Stimulated activated CD8-positive, alpha-beta memory T cell treated with anti-CD3 and anti-CD28 coated beads, Interleukin-4, amount 100 ng/mL, for 48 hours (primary cell): ENCODE measurements at places on chromosomes 16 and 17.

DNA sequence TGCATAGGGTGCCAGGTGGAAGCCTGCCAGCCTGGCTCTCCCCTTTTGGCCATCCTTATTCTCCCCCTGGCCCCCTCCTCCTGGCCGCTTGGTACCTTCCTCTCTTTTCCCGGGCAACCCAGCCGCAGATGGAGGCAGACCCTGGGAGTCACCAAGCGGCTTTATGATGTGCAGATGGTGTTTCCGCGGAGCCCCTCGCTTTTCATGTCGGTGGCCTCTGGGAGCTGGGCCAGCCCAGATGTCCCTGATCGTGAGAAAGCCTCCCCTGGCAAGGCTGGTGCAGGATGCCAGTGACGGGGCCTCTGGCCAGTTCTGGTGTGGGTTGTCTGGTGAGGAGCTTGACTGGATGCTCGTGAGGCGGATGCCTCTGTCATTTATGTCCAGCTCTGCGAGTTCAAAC, 18.0 kb upstream of the BRD7 start:
- no peak for DNase-seq

- no peak for DNase-seq
These were observed 54.2 kb downstream of the SREBF1 start for GRCh38 chr17:17782523-17783115.

DNA sequence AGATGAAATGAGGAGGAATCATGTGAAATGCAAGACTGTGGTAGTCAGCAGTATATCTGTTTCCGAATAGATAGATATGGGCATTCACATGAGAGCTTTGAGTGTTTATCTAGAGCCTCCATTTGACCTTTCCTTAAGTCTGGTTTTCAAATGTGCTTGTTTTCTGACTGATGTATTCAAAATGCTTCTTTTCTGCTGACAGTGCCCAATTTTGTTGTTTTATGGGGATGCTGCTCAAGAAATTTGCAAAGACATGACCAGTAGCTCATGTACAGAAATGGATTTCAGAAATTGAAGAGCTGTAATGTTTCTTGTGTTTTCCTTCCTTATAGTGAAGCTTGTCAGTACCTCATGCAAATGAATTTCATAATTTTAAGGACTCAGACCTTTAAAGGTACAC, 903.4 kb upstream of the CDH8 start:
- DNase-seq: no peak

GRCh38 chr17:61227866-61228265, 171.8 kb upstream of the TBX2 start:
- no peak for DNase-seq

GRCh38 chr17:1653735-1654134, 4.1 kb upstream of the RILP start:
- DNase-seq: no peak

GRCh38 chr17:55816532-55817396, 65.9 kb downstream of the PCTP start:
- DNase-seq: no peak

- DNase-seq: no peak
These were observed 175.8 kb upstream of the MAF start for GRCh38 chr16:79776243-79776847.

- no peak for DNase-seq
These were observed 21.9 kb downstream of the CNGB1 start for GRCh38 chr16:57949013-57949412.

DNA sequence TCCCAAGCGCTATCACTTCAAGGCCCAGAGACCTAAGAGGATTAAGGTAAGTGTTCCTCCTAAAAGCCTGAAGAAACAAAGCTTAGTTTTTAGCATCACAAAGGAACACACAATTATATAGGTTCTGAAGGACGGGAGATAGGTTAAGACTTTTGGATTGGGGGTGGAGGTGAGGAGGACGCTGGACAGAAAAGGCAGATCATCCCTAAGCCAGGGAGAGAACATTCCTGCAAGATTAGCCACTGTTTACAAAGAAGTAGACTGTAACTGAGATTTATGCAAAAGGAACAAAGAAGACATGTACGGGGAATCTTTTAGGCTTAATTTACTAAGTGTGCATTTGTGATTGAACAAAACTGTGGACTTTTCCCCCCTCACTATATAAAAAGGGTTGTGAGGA, 184.1 kb upstream of the IRX5 start:
- no peak for DNase-seq

- no peak for DNase-seq
These were observed 57.4 kb upstream of the TEKT3 start for GRCh38 chr17:15398736-15399331.

GRCh38 chr17:74918906-74919305, 4.1 kb downstream of the USH1G start:
- DNase-seq: no peak

DNA sequence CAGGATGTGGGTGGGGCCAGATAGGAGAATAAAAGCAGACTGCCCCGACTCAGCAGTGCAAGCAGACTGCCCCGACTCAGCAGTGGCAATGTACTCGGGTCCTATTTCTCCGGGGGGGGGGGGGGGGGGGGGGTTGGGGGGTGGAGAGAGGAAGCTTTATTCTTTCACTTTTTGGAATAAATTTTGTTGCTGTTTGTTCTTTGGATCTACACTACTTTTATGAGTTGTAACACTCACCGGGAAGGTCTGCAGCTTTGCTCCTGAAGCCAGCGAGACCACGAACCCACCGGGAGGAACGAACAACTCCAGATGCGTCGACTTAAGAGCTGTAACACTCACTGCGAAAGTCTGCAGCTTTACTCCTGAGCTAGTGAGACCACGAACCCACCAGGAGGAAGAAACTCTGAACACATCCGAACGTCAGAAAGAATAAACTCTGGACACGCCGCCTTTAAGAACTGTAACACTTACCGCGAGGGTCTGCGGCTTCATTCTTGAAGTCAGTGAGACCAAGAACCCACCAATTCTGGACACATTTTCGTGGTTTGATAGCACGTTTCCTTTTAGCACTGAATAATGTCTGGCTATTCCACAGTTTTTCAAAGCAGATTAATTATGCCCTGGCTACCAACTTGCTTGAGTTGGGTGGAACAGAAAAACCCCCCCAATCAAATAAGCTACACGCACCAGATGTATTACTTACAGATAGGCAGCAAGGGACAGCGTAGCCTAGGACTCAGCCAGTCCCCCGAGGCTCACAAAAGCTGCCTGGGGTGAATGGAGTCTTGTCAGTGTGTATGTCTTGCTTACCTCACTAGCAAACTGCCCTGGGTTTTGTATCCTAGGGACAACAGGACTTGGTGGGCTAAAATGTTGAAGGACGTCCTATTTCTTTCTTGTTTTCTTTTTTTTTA, 11.9 kb downstream of the FZD2 start:
- DNase-seq: peak; percentile 35

DNA sequence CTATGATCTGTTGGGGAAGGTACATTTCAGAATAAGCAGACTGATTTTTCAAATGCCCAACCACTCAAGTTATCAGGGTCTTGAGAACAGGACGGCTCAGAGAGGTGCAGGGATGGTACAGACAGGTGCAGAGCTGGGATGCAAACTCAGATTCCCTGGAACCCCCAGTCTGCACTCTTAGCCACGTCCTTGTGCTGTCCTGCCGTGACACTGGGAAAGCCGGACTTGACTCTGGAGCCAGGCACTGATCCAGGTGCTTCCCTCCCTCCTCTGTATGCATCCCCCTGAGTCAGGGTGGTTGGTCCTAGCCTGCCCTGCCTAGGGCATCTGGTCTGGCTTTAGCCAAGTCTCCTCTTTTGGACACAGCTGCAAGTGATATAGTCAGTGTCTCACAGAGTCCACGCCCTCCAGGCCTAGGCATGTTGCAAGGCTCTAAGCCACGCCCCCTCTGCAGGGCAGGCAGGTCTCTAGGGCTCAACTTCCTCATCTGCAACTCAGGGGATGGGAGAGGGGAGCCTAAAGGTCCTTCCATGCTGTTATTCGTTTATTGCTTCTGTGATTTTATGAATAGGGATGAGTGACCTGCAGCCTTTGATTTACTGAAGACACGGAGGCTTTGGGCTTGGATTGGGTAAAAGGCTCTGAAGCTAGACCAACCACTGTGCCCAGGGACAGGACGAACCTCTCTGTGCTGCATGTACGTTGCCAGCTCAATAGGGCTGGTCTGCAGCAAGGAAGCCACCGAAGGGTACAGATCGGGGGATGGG, 97.3 kb downstream of the SDK2 start:
- DNase-seq: peak; percentile 39

- DNase-seq: no peak
These were observed 1.2 kb downstream of the KCNJ16 start for GRCh38 chr17:70076189-70076588.

DNA sequence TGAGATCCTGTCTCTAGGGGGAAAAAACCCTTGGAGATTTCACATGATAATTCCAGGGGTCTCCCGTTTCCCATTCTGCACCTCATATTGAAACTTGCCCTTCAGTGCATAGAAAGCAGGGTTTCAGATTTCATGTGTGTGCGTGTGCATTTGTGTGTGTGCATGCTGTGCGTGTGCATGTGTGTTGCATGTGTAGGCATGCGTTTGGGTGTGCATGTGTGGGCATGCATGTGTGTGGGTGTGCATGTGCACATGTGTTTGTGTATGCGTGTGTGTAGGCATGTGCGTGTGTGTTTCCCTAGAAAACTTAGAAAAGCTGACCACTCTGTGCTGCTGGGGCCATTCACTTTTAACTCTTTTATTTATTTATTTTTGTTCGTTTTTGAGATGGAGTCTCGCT, 40.0 kb downstream of the IL21R start:
- no peak for DNase-seq

GRCh38 chr16:50061326-50061725, 4.4 kb upstream of the HEATR3 start:
- DNase-seq: no peak

DNA sequence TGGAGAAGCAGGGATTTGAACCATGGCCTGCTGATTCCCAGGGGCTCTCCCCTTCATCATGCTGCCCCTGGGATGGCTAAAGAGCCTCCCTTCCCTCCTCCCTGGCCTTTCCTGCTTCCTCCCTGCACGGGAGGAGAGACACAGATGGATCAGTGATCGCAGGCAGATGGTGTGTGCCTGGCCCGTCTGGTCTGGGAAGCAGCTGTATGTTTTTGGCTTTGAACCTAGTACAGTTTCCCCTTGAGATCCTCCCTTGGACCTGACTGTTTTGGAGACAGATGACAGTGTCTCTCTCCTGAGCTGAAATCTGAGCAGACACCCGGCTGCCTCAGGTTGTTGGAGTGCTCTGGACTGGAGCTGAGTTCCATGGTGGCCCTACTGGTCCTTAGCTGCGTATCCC, 29.0 kb upstream of the ATP2C2 start:
- DNase-seq: no peak

GRCh38 chr16:30588651-30589050, 3.2 kb upstream of the ZNF785 start:
- DNase-seq: no peak

DNA sequence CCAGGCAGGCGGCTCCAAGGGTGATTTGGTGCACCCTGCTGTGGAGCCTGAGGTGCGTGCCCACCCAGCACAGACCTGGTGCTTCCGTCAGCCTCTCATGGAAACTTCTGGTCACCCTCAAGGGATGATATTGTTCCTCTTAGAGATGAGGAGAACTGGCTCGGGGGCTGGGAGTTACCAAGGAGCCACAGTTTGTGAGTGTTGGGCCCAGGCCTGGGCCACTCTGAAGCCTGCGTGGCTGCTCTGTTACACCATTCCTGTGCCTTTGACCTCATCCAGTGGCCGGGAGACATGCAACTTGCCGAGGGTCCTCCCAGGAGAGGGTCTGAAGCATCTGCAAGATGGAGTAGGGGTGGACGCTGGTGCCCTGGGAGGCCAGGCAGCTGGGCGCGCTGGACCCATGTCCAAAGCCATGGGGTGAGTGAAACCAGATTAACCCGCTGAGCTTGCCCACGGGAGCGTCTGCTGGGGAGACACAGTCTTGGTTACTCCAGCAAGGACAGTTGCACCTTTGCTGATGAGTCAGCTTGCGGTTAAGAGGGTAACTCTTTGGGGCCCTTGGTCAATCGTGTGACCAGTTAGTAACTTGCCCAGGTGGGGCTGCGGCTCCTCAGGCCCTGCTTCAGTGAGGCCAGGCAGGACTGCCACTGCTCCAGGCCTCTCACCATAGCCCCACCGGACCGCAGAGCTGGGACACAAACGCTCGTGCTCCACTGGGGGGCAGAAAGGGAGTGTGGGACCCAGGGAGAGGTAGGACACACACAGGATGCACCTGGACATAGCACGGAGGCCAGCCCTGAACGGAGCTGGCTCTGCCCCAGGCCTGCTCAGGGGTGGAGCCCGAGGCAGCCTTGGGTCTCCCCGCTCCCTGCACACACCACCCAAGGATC, 7.5 kb downstream of the C16orf90 start:
- DNase-seq: no peak

- DNase-seq: no peak
These were observed 7.5 kb upstream of the ARMC5 start for GRCh38 chr16:31451681-31452351.

DNA sequence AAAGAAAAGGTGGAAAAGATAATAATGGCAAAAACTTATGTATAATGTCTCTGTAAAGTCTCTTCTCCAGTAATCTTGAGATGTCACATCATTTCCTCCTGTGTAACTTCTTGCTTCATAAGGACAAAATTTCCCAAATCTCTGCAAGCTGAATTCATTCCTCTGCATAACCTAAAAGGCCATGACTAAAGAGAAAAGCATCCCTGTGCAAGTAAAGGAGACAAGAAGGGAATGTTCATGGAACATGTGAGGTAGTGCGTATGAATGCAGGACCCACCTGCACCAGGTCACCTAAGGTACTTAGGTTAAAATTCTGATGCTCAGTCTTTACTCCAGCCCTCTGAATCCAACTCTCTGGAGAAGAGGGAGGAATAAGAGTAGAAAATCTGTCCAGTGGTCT, 46.9 kb upstream of the NLK start:
- DNase-seq: no peak

GRCh38 chr16:80948886-80949493, 57.7 kb downstream of the CMC2 start:
- DNase-seq: peak; percentile 79

GRCh38 chr16:2155977-2156848, 631 bp downstream of the TRAF7 start:
- peak; percentile 41 for DNase-seq

DNA sequence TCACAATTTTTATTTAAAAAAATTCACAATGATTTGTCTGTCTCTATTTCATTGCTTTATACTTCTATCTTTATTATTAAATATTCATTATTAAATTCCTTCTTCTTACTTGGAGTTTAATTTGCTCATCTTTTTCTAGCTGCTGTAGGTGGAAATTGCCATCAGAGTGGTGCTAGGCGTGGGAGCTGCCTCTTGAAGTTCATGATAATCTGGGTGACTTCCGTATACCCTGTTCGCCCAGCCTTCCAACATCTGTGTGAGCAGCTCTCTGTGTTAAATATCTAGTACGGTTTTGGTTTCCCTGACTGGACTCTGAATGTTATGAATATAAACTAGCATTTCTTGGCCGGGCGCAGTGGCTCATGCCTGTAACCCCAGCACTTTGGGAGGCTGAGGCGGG, 84.0 kb upstream of the RPH3AL start:
- DNase-seq: no peak
